ENCODE measurements at places on chromosomes 3 and 15.

DNA sequence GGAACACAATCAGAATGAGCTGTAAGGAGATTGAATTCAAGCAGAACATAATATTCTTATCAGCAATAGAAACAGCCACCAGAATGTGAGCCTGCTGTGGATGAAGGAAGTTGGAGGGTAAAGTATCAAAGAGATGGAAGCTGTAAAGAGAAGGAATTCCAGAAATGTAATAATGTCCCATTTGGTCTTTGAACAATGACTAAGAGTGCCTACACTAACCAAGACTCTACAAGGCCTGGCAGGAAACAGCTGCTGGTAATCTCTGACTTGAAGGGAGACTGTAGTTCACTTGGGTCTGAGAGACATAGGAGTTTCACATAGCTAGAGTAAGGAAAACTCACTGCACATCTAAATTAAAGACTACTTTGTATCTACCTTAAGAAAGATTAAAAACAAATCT lies 1176.0 kb upstream of the ALCAM start:
- no peak for DNase-seq

DNA sequence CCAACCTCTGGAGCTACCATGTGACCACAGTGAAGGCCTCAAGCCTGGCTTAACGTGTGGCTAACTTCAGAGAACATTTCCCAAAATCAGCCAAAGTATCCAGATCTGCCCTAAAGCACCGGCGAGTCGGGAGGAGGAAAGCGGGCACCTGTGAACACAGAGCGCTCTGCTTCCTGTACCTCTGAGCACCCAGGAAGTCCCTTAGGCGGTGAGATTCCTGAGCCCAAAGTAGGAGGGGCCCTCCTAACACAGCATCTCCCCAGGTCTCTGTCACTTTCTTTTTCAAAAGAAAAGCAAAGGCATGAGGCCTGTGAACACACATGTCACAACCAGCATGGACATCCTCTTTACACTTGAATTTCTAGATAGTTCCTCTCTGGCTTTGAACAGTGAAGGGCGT lies 944 bp upstream of the EIF4E3 start:
- DNase-seq: no peak

GRCh38 chr3:43998836-43999727 lies 242.6 kb upstream of the TOPAZ1 start:
- no peak for DNase-seq

- peak; percentile 24 for DNase-seq
Observed at GRCh38 chr15:58981808-58982475, 5.5 kb upstream of the RNF111 start.

- DNase-seq: peak; percentile 6
Observed at GRCh38 chr3:54830658-54831057, 97.2 kb downstream of the LRTM1 start.

- DNase-seq: no peak
Observed at GRCh38 chr15:58459560-58459959, 27.8 kb downstream of the LIPC start.

GRCh38 chr15:96340598-96341512 lies 10.4 kb downstream of the NR2F2 start:
- peak; percentile 63 for DNase-seq

- peak; percentile 50 for DNase-seq
Observed at GRCh38 chr3:195583831-195584542, at the start of gene APOD. Gene APOD (minus strand): TSS chr3:195583940. CDS start chr3:195579461, 4,479 bp downstream.

DNA sequence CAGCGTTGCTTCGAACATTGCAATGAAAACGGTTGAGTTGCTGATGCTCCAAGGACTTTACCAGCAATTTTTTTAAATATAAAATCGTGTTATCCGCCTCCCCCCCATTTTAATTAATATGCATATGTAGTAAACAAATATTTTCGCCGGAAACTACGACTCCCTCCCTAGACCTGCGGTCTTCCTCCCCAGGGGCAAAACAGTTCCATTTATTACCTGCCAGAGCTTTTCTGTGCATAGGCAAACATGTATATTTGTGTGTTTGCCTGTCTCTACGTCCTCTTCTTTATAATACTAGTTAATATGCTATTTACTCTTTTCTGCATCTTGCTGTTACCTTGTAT lies 593 bp upstream of the RSL24D1 start:
- DNase-seq: no peak
